ENCODE measurements at places on chromosomes 11 and 22. TPM values are rescaled to one million over a fixed set of nuclear protein-coding genes. Genes with fewer than 3 reads are reported as not detected.

DNA sequence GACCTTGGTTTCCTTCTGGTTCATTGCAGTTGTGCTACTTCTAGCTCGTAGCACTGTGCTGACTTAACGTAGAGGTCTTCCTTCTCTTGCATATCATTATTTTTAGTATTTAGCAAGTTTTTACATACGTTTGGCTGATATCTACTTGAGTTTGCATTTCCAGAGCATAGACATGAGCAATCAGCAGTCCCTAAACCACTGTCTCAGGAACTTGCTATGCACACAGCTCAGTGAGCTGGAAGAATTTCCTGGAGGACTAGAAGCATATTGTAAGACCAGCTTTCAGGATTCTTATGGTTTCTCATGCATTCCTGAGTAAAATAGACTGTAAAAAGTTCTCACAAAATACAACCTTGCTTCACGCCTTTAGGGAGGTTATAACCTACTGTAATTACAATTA lies 226.7 kb upstream of the PDGFD start:
- DNase-seq: no peak

The TEX54 gene
- not detected for total RNA-seq

The NRIP3 gene
- total RNA-seq: 1.4 TPM

- no peak for DNase-seq
Observed at GRCh38 chr11:13247606-13248296, 29.8 kb upstream of the BMAL1 start.

GRCh38 chr11:74257959-74258553 lies 53.4 kb downstream of the P4HA3 start:
- DNase-seq: no peak

The CDC45 gene
- total RNA-seq: 6.2 TPM

GRCh38 chr22:33577862-33578411 lies 342.3 kb downstream of the LARGE1 start:
- DNase-seq: no peak

DNA sequence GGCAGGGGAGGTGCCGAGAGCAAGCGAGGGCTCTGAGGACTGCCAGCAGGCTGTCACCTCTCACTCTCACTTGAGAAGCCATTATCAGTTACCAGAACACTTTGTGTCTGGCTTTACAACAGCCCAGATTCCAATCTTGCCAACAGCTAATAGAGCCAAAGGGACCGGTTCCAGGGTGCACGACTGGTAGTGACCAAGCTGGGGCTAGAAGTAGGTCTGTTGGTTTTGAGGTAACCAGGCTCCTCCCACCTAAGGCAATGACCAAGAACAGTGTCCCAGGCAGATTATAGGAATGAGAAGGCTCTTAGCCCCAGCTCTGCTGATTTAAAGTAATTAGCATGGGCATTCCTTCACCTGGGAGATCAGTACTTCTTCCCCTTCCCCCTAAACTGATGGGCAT lies 7.2 kb upstream of the IL10RA start:
- no peak for DNase-seq

GRCh38 chr11:10824888-10825287 lies 16.2 kb upstream of the EIF4G2 start:
- DNase-seq: no peak

The SRSF8 gene
- total RNA-seq: 25.2 TPM

DNA sequence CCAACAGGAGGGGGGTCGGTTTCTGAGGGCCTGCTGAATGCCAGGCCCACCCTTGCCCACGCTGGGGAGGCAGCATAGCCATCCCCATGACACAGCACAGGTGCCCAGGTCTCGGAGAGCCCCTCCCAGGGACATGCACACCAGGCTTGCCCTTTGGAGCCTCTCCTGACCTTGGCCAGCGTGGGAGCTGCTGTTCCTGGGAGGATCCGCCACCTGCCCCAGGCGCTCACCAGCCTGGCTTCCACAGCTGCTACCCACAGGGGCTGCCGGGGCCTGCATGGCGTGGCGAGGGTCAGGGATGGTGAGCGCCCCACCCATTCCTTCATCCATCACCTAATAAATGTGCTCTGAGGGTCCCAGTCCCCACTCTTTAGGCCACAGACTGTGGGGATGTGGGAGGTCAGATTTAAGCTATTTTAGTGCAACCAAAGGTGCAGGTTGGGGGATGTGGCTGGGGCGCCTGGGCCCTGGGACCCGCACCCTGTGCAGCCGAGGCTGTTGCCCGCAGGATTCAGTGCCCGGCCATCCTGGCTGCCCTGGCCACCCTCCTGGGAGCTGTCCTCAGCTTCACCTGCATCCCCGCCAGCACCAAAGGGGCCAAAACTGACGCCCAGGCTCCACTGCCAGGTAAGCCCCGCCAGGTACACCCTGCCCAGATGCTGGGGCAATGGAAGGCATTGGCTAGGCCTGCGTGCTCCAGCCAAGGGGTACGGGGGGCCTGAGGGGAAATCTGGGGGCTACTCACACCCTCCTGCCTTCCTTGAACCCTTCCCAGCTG lies 12.9 kb downstream of the PHLDA2 start:
- no peak for DNase-seq

- DNase-seq: no peak
Observed at GRCh38 chr11:15118431-15118830, 3.7 kb downstream of the INSC start.

GRCh38 chr11:66767666-66768065 lies 38.6 kb upstream of the SPTBN2 start:
- DNase-seq: no peak

DNA sequence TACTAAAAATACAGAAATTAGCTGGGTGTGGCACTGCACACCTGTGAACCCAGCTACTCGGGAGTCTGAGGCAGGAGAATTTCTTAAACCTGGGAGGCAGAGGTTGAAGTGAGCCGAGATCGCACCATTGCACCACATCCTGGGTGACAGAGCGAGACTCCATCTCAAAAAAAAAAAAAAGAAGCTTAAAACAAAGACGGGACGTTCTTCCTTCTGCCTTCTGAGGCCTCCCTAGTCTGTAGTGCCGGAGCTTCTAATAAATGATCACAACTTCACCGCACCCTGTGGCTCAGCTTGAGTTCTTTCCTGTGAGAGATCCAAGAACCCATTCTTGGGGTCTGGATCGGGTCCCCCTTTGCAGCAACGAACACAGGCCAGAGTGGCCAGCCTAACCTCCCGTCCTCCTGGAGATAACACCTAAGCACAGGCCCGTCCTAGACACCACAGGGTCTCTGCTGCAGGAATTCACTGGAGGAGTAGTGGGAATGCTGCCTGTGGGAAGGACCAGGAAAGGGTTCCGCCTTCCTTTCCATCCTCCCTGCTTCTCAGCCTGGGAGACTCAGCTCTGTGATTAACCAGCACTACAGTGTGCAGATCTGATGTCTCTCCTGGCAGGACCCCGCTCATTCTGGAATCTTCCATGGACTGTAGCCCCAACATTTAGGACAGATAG lies 2.2 kb upstream of the APOBEC3H start:
- DNase-seq: no peak

The BLID gene
- not detected for total RNA-seq

DNA sequence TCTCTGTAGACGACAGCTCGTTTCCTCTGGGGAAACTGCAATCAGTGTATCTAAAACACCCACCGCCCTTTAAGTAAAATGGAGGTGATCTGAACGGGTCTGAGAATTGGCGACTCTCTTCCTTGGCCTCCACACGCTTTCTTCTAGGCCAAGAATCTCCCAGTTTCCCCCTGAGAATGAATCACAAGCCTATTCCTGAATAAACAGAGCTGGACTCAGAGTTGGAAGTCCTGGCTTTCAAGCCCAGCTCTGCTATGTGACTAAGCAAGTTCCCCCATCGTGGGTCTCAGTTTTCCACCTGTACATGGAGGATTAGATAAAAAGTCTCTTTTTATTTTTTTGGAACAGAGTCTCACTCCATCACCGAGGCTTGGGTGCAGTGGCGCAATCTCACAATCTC lies 200.4 kb downstream of the MN1 start:
- no peak for DNase-seq

The GDPD4 gene
- not detected for total RNA-seq

DNA sequence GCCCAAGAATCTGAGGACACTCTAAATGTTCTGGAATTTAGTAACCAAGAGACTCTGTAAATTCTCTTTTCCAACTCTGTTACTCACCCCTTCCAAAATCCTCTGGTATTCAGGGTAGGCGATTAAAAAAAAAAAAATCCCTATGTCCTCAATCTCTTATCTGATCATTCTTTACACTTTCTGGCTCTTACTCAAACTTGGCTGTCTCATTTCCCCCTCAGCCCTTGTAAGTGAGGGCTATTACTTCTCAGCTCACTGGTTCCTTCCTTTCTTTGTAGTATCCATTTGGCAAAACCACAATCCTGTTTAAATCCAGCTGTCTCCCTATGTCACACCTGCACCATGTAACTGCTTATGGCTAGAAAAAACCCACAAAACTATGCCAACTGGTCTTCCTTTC lies 12.7 kb upstream of the MSANTD2 start:
- no peak for DNase-seq

The CACNA1I gene
- total RNA-seq: 0.10 TPM

The SMC1B gene
- not detected for total RNA-seq

The OR2AT4 gene
- total RNA-seq: 0.08 TPM

The OR8B2 gene
- not detected for total RNA-seq

GRCh38 chr11:121244884-121245283 lies 47.7 kb upstream of the SC5D start:
- no peak for DNase-seq

DNA sequence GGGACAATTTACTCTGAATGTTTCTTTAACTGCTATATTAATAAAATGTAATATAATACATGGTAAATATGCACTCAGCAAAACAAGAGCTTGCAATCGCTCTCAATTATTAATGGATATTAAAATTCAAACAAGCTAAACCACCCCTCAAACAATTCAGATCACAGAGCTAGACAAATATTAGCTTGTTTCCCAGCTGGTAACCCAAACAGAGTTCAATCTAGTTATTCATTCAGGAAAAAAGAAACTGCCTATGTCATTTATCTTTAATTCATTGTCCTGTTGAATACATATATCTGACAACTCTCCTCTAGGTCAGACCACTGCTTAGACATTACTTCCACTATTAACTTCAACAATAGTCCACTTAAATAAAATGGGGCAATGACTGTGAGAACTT lies 78.7 kb downstream of the SERGEF start:
- DNase-seq: no peak

DNA sequence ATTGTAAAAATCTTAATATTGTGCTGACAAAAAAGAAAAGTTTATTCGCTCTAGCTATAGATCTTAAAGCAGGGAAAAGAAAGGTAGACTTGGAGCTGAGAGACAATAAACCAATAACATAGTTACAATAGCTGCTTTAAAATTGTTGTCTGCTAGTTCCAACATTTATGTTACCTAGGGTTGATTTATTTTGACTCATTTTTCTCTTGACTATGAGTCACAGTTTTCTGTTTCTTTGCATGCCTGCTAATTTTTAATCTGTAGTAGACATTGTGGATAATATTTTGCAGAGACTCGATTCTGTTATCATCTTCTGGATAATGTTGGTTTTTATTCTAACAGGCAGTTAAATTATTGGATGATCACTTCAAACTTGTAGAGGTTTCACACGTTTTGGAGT lies 83.1 kb upstream of the TRPC6 start:
- DNase-seq: no peak

The P2RX6 gene
- total RNA-seq: not detected

DNA sequence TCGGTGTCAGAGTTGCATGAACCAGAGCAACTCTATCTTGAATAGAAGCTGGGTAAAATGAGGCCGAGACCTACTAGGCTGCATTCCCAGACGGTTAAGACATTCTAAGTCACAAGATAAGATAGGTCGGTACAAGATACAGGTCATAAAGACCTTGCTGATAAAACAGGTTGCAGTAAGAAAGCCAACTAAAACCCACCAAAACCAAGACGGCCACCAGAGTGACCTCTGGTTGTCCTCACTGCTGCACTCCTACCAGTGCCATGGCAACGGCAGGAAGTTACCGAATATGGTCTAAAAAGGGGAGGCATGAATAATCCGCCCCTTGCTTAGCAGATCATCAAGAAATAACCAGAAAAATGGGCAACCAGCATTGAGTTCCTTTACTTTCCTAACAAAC lies 2.4 kb upstream of the KAT5 start:
- DNase-seq: no peak

DNA sequence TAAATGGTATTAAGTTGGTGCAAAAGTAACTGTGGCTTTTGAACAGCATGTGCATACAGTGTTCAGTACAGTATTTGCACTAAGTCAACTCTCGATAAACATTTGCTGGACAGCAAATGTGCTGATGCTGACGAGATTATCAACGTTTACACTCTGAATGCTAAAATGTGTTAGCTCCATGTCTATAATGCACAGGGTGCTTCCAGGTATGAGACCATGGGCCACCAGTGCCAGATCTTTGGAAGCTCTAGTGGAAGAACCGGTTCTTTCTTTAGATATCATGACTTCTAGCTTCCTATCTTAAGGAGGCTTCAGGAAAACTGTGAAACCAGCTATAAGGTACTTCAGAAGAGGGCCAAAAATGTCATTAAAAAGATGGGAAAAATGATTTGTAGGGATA lies 17.2 kb downstream of the SNX19 start:
- no peak for DNase-seq

- no peak for DNase-seq
Observed at GRCh38 chr22:37996515-37997246, 12.3 kb upstream of the SOX10 start.

- DNase-seq: no peak
Observed at GRCh38 chr11:111601636-111601978, 642 bp upstream of the SIK2 start.

Measured in endothelial cell (in vitro differentiated cells).